KG1 (cell line): ENCODE measurements at places on chromosomes 3 and 15.

GRCh38 chr15:81111510-81112470 lies 22.3 kb upstream of the CFAP161 start:
- DNase-seq = no peak

GRCh38 chr15:62994975-62995681 lies 47.4 kb upstream of the TPM1 start:
- no peak for DNase-seq

GRCh38 chr3:125045965-125046364 lies 9.8 kb downstream of the HEG1 start:
- no peak for DNase-seq

GRCh38 chr15:59570315-59570714 lies 41.3 kb upstream of the GCNT3 start:
- DNase-seq = no peak

- DNase-seq = no peak
Observed at GRCh38 chr3:72553298-72553697, 294.9 kb downstream of the SHQ1 start.

DNA sequence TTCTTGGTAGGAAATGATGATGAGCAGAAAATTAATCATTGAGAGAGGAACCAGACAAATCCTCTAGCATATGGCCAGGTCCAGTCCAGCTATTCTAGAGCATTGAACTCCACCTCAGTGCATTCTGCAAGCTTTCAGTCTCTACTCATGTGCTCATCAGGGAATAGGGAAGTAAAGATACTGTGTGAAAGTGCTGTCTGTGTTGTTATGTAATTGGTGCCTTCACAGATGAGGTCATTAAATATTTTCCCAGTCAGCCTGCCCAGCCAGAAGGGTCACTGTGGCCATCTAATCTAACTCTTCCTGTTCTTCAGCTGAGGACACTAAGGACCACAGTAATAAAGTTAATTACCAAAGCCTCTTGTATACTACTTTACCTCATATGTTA lies 28.2 kb downstream of the C3orf62 start:
- peak; percentile 5 for DNase-seq

GRCh38 chr15:66948294-66948693 lies 117.1 kb upstream of the SMAD3 start:
- no peak for DNase-seq

DNA sequence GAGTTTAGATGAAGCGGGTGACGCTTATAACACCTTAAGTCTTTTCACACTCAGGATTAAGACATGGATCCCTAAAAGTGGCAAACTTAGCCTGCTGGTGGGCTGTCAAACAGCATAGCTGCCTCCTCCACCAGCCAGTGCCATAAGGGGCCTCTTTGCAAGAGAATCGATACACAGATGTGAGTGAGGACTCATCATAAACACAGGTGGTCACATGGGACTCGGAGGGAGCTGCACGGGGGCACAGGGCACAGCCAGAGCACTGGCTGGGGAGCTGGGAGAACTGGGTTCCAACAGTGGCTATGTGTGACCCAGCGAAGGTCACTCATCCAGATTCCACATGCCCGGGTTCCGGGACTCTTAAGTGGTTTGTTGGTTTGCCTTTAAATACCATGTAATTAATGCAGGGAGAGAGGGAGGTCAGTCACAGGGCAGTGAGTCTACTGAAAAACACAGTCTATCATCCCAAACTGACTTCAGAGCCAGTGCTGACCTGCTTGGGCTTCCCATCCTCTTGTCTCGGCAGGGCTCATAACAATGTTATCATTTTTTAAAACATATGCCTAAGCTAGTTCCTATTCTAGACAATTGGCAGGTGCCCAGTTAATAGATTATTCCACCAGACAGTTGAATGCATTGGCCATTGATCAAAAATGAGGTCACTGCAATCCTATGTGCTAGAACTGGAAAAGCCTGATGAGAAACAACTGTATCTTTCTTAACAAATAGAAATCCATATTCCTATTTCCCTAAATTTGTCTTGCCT lies 51.8 kb downstream of the SLC12A8 start:
- DNase-seq = no peak

DNA sequence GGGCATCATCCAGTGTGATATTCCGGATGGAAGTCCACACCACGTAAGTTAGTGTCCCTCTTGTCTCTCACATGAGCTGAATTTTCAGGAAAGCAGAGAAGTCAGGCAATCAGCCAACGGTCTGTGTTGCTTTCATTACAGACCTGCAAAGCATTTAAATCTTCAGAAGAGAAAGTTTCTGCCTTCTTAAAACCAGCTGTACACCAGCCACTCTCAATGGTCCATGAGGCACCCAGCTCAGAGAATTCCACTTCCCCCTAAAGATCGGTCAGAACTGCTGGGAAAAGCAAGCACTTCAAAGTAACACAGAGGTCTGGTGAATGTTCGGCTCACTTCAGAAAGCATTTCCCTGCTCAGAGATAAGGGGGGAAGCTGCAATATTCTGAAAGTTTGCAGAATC lies 903.7 kb downstream of the EPHA3 start:
- DNase-seq = no peak

DNA sequence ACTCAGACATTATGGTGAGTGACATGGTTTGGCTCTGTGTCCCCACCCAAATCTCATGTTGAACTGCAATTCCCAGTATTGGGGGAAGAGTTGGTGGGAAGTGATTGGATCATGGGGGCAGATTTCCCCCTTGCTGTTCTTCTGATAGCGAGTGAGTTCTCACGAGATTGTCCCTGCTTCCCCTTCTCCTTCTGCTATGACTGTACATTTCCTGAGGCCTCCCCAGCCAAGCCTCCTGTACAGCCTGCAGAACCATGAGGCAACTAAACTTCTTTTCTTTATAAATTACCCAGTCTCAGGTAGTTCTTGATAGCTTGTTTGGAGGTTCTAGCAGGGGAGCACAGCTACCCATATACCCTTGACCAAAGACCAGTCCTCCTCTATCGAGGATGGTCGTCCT lies 45.9 kb downstream of the ADAM10 start:
- no peak for DNase-seq

- DNase-seq = no peak
Observed at GRCh38 chr3:197510642-197511018, 45.1 kb downstream of the BDH1 start.

GRCh38 chr3:139074565-139075115 lies 29.9 kb upstream of the PRR23C start:
- DNase-seq = no peak

DNA sequence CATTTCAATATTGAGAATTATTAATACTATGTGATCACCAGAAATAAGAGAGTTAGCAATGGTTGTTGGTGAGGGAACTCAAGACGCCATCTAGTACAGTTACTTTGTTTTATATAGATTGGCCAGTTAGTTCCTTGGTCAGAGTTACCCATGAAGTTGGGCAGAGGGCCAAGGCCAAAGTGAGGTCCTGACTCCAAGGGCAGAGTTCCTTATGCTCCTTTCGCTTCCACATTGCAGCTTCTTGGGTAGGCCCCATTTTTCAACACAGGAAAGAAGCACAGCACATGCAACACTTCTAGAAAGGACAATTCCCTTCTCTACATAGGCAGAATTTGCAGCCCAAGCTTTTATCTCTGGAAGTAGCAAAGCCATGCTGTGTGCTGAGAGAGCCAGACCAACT lies 178.6 kb downstream of the KCNAB1 start:
- DNase-seq = no peak

- DNase-seq = no peak
Observed at GRCh38 chr3:4672725-4673275, 179.7 kb downstream of the ITPR1 start.

DNA sequence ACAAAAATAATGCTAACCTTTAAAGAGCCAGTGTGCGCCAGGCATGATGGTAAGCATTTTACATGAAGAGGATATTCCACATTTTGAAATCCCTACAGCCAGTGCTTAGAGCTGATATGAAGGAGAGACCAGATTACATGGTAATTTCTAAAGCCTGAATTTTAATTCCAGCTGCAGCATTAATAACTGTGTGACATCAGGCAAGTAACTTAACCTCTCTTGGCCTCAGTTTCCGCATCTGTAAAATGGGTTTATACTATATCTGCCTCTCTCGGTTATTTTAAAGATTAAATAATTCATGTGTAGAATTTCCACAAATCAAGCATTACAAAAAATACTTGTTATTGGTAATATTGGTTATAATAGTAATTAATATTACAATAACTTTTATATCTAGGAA lies 165.4 kb downstream of the UACA start:
- DNase-seq = no peak

DNA sequence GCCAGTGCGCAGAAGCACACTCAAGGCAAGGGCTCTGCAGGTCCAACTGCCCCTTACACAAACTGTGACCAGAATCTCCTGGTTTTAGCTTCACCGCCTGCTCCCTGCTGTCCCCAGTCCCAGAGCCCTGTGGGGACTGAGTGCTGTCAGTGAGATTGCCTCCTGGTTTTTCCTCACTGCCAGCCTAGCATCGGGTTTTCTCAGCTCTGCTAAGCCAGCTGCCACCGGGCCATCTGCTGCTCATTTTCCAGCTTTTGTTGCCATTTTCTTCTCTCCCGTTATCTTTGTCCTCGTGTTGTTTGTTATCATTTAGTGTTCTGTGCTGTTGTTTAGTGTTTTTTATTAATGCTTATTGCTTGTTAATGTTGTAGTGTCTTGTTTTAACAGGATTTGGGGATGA lies 79.5 kb upstream of the BLM start:
- DNase-seq = no peak

- DNase-seq = no peak
Observed at GRCh38 chr15:48584090-48584811, 61.3 kb downstream of the FBN1 start.

DNA sequence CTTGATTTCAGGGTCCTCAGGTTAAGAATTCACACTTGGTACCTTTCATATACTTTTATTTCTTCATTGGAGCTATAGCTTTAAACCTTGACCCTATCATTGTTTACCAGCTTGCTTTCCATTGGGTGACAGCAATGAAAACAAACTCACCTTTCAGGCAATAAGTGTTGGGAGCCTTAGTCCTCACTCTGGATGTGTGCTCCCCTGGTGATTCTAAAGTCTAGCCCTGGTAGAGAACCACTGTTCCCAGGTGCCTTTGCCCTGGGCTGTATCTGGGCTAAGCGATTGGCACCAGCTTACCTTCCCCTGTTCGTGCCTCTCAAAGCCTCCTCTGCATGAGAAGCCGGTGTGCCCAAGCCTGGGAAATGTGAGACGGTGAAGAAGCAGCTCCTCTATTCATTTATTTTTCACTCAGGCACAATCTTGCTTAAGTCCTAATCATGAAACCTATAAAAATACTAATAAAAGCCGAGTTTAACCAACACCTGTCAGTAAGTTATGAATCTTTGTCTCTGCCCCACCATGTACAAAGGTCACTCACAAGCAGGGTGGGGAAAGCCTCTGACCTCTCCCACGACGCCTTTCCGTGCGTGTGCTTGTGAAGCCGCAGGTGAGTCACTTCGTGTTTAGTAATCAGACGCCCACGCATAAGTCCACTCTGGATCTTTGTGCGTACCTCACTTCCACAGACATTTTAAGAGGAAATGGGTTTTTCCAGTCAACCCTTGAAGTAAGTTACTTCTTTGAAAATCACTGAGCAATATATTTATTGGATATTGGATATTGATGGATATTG lies 12.8 kb upstream of the ARRDC4 start:
- no peak for DNase-seq

DNA sequence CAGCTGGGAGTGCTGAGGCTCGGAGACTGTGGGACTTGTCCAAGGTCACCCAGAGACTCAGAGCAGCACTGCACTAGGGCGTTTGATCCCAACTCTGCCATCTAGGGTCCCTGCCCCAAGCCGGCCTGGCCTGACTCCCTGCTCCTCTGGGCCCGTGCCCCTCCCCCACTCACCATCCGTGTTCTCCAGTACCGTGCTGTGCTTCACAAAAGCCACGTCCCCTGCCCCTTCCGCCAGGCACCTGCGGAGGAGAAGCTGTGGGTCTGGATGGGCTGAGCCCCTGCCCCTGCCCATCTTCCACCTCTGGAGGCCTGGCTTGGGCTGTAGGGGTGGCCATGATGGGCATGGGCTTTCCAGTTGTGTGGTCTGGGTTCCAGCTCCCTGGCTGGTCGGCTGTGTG lies 8.4 kb downstream of the MELTF start:
- DNase-seq = no peak

GRCh38 chr15:65245096-65245856 lies 34.0 kb upstream of the CILP start:
- DNase-seq = no peak

DNA sequence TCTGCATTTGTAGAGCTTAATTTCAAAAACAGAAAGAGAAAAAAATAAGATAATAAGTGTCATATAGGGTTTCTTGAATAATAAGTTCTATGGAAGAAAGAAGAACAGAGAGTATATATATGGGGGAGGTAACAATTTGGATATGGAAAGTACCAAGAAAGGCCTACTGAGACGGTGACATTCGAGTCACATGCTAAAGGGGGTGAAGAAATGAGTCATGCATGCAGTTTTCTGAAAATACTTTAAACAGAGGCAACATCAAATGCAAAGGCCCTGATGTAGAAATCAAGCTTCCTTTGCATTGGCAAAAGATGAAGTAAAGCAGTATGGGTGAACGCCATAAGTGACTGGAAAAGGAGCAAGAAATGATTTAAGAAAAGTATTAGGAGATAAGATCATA lies 371.6 kb upstream of the ZNF385D start:
- DNase-seq = no peak

- DNase-seq = no peak
Observed at GRCh38 chr3:128466840-128467541, at the start of gene DNAJB8. Gene DNAJB8, minus strand, starts transcription at chr3:128466890. Its CDS starts 3,645 bp downstream, at chr3:128463245.

- no peak for DNase-seq
Observed at GRCh38 chr15:62269504-62269903, 104.4 kb upstream of the C2CD4B start.

DNA sequence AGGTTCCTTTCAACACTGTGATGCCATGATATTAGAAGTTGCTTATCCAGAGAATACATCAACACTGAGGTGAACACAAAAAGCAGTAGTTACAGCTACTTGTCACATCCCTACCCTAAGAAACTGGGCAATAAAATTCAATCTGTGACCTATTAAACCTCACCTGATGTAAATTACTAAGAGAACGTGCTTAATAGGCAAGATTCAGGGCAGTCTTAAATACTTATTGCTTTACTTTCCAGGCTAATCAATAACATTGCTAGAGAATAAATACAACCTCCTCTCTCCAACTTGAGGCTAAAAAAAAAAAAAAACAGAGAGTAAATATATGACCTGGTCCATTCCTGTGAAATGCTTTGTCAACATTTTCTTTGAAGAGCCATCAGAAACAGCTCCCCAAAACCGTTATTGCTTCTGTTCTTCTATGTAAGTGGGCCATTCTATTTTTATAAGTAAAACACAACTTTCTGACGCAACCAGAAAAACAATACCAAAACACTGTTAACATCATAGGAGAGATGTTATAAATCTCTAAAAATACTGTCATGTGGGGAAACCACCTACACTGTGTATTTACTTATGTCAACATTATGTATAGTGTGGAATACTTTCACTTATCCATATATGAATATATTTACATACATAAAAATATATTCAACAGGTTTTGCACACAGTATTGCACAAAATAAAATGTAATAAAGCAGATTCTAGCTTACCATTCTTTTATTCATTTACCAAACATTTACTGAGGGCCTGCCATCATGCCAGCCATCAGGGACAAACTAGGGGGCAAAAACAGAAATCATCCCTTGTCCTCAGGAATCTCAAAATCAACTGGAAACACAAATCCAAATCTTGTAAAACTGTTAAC lies 2.7 kb downstream of the NKIRAS1 start:
- no peak for DNase-seq
